MG63 (cell line): ENCODE measurements at places on chromosomes 7 and 10. TPM values are rescaled to one million over a fixed set of nuclear protein-coding genes. Genes with fewer than 3 reads are reported as not detected.
A peak's percentile ranks its signal among the peaks of the same experiment; 100 is the strongest.

GRCh38 chr7:15352421-15353206 is 209.2 kb downstream of the AGMO start:
- no peak for DNase-seq

GRCh38 chr7:75712517-75713361 is 26.0 kb downstream of the HIP1 start:
- DNase-seq = no peak

DNA sequence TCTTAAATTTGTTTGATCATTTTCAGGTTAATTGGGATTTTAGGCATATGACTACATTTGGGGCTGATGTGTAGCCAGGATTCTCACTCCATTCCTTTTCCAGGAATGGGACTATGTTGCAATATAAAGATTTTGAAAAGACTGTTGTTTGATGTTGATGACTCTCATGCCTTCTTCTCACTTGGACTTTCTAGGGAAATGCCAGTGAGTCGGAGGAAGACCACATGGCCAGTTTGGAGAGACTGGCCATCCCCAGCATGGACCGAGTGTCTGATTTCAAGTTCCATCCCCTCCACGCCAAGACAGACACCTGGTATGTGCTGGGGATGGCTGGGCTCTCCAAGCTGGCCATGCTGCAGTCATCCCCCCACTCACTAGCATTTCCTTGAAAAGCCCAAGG is 5.5 kb downstream of the IGFBP3 start:
- DNase-seq = no peak

DNA sequence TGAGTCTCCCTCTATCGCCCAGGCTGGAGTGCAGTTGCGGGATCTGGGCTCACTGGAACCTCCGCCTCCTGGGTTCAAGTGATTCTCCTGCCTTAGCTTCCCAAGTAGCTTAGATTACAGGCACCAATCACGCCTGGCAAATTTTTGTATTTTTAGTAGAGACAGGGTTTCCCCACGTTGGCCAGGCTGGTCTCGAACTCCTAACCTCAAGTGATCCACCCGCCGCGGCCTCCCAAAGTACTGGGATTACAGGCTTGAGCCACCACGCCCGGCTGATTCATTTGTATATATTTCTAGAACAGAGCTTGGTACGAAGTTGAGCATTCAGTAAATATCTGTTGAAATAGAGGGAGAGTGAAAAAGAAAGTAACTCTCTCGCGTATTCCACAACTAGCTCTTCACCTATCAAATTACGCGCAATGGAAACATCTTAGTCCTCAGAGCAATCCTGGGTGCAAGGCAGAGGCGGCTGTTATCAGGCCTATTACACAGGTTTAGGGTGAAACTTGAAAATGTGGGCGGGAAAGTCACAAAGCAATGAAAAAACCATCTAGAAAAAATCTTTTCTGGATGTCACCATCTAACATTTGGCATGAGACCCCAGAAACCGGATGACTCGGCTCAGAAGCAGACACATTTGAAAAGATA is 707 bp upstream of the GHITM start:
- peak; percentile 36 for DNase-seq

DNA sequence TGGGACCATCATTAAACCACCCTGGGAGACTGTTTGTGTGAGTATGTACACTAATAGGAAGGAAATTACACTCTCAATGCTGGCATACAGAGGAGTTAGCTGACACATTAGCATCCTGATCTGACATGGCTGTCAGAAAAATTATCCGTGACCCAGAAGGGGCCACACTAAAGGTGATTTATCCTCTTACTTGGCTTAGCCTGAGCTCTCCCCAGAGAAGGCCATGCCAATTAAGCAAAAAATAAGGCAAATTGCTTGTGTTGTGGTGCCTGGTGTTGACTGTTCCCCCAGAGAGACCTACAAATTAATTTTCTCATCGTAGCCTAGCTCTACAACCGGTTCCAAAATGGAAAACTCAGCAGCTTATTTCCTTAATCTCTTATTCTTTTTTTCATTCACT is 992.3 kb downstream of the KCNMA1 start:
- no peak for DNase-seq

DNA sequence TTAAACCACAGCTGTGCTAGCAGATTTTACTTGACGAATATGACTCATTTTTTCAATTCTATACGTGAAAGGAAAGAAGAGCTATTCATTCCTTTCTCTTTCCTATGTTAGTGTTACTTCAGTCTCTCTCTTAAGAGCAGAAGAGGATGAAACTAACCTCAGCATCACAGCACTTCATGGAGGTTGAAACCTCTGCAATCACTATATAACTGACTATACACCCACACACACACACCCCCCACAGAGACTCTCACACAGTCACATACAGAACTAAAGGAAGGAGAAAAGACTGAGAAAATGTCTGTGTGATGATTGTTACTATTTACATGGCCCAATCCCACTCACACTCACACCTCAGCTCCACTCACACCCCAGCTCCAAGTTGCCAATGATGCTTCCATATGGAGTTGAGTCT is 104.2 kb downstream of the KIF20B start:
- DNase-seq = no peak

- no peak for DNase-seq
Measured at GRCh38 chr7:99232082-99232770, 24.3 kb upstream of the KPNA7 start.

DNA sequence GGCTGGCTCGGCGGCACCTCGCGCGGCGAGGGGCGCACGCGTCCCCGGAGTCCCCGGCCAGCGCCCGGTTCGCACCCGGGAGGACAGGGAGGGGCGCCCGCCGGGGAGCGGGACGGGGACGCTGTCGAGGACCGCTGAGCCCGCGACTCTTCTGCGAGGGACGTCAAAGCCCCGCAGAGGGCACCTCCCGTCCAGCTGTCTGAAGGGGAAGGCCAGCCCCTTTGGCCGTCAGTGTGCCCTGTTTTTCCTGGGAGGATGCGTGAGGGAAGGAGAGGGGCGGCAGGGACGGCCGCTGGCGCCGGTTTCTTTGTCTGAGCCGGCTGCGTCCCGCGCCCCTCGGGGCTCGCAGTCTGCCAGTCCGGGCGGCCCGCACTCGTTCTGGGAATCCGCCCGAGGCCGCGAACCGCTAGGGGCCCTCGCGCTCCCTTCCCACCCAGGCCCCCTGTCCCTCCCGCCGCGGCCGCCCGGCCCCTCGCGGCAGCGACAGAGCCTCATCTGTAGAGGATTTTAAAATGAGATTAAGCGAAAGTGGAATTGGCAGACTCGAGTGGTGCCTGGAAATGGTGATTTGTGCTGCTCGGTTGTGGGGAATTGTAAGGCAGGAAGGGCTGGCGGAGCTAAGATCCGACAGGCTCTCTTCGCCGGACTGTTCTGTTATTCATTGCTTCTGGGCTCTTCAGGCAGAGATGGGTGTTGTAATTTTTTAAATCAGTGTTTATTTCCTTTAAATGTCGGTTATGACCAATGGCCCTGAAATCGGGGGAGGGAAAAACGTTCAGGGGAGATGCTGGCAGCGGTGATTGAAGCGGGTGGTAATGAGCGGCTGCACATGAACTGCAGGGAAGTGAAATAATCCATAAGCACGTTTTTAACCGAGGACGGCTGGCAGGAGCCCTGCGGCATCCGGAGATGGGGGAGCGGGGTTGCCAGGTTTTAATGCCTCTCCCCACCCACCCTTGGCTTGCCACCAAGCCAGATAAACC is 618 bp upstream of the RELN start:
- DNase-seq = peak; percentile 65

GRCh38 chr10:62093863-62094291 is 174.8 kb downstream of the RTKN2 start:
- peak; percentile 33 for DNase-seq

- peak; percentile 16 for DNase-seq
Measured at GRCh38 chr10:133616371-133617130, 10.0 kb downstream of the FRG2B start.

- DNase-seq = no peak
Measured at GRCh38 chr7:34015651-34016050, 110.3 kb downstream of the BMPER start.

- no peak for DNase-seq
Measured at GRCh38 chr7:25149836-25150235, 24.8 kb upstream of the CYCS start.

DNA sequence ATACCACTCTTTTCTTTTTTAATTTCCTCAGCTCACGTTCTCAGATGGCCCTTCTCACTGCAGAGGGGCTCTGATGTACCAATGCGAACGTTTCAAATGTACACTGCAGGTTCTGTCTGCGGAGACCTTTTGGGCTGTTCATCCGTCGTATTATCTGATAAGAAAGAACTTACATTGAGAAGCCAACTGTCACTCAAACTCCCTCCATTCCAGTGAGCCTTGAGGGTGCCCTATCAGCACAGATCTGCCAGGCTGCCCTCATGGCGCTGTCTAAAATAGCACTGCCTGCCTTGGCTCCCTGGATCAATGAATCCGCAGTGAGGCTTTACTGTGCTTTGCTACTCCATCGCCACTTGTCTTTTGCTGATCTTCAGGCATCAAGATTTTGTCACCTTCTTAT is 61.8 kb downstream of the ARL5B start:
- no peak for DNase-seq

- DNase-seq = no peak
Measured at GRCh38 chr10:1977461-1977860, 240.1 kb upstream of the ADARB2 start.

DNA sequence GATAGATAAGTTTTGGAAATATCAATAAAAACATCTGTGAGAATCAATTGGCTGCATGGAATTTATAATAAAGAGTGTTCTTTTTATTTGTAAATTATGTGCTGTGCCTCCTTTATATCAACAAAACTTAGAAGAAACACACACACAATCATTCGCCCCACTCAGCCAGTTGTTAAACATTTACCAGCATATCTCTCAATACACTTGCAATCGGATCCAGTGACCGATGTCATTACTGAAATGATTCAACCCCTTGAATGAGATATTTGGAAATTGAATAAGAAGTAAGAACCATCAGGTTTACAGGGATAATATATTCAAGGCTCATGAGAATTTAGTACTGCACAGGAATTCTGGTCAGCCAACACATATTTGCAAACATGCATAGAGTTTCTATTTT is 35.6 kb downstream of the TAF3 start:
- no peak for DNase-seq

DNA sequence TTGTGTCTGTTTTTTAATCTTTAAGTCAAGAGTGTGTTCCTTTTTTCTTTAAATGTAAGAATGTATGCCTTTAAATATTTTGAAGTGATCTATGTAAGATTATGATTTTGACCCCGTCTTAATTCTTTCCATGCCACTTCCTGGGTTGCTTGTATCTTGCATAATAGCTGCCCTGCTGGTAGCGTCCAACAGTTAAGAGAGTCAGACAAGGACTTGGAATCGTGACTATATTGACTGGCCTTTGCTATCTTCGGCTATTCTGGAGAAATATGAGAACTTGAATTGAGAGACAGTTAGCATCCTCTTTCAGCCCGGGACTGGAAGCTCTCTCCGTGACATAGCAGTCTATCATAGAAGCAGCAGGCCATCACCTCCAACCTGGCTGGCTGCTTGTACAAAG is 13.0 kb downstream of the NRP1 start:
- DNase-seq = no peak

- no peak for DNase-seq
Measured at GRCh38 chr10:66639371-66639770, 286.5 kb upstream of the LRRTM3 start.

- no peak for DNase-seq
Measured at GRCh38 chr7:33562996-33563395, 342.3 kb upstream of the BMPER start.

- no peak for DNase-seq
Measured at GRCh38 chr10:15141136-15142054, 27.1 kb downstream of the NMT2 start.

- no peak for DNase-seq
Measured at GRCh38 chr10:30467651-30468338, 33.8 kb downstream of the MAP3K8 start.

DNA sequence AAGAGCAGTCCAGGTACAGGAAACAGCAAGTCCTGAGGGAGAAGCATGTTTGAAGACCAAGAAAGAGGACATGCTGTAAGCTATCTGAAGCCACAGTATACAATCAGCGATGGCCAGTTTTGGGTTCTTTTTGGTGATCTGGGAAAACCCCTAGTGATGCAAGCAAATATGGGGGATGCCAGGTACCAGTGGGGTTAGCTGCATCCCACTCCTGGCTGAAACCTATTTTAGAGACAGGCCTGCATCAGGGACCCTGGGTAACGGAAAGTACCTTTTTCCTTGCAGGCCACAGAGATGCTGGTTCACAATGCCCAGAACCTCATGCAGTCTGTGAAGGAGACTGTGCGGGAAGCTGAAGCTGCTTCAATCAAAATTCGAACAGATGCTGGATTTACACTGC is 32.9 kb downstream of the AP3M1 start:
- DNase-seq = no peak

DNA sequence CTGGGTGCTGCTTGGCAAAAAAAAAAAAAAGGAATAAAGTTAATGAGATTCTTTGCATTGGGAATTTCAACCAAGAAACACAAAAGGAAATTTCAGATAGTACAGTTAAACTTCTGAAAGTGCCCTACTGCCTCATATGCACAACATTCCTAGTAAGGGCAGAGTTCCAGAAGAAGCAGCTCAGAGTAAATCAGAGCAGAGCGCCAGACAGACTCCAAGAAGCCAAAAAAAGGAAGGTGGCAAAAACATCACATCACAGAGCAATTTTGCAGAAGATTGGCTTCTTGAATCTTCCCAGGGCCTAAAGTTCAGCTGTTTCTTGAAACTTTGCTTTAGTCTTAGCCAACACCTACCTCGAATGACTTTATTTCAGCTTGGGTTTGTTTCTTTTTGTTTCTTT is 544.1 kb downstream of the XPNPEP1 start:
- DNase-seq = no peak

DNA sequence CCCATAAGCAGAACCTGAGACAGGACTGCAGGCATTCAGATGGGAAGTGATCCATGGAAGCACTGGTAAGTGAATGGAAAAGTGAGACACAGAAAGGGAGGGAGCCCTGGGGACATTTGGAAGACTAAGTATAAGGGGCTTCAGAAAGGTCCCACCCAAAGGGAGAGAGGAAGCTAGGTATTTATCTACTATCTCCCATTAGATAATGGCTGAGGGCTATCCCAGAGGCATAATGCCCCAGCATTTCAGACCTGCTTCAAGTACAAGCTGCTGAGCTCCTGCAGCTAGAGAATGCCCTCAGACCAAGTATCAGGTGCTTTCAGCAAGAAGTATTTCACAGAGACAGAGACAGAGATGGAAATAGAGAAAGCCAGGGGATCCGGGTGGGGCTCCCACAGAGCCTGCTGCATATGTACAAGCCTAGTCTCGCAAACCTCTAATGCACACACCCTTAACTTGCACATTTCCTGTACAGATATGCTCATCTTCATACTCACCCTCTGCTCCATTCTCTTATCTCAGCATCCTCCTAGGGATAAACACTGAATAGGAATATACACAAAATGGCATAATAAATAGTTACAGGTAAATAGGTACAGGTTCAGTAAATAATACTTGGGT is 20.2 kb downstream of the KDM7A start:
- no peak for DNase-seq

OPN4 gene
- total RNA-seq = not detected in 2 replicates

ITPRID1 gene
- total RNA-seq = not detected in 2 replicates

HECW1 gene
- total RNA-seq = 1.7 and 18.4 TPM in 2 replicates

PLAC9 gene
- total RNA-seq = 2.8 and 3.8 TPM in 2 replicates

KLF14 gene
- total RNA-seq = not detected in 2 replicates

CAV2 gene
- total RNA-seq = 55.9 and 58.1 TPM in 2 replicates

TMEM236 gene
- not detected in 2 replicates for total RNA-seq

PBLD gene
- total RNA-seq = 2.5 and 3.4 TPM in 2 replicates
